ENCODE measurements at places on chromosomes 2 and 18.
A peak's percentile ranks its signal among the peaks of the same experiment; 100 is the strongest.

GRCh38 chr18:34122724-34123334 is 101.9 kb downstream of the NOL4 start:
- peak; percentile 9 for DNase-seq

GRCh38 chr2:197191940-197192322 is 118.6 kb downstream of the ANKRD44 start:
- DNase-seq = no peak

- no peak for DNase-seq
These were observed 65.5 kb upstream of the PMAIP1 start for GRCh38 chr18:59834267-59834666.

GRCh38 chr2:197113275-197113711 is 186.8 kb upstream of the PGAP1 start:
- no peak for DNase-seq

- no peak for DNase-seq
These were observed 11.9 kb downstream of the SDC1 start for GRCh38 chr2:20212871-20213503.

- no peak for DNase-seq
These were observed 585.1 kb downstream of the RNF144A start for GRCh38 chr2:7502336-7502735.

GRCh38 chr2:2664989-2665833 is 334.1 kb upstream of the MYT1L start:
- DNase-seq = no peak

- no peak for DNase-seq
These were observed 3.5 kb downstream of the YWHAQ start for GRCh38 chr2:9627310-9627709.

DNA sequence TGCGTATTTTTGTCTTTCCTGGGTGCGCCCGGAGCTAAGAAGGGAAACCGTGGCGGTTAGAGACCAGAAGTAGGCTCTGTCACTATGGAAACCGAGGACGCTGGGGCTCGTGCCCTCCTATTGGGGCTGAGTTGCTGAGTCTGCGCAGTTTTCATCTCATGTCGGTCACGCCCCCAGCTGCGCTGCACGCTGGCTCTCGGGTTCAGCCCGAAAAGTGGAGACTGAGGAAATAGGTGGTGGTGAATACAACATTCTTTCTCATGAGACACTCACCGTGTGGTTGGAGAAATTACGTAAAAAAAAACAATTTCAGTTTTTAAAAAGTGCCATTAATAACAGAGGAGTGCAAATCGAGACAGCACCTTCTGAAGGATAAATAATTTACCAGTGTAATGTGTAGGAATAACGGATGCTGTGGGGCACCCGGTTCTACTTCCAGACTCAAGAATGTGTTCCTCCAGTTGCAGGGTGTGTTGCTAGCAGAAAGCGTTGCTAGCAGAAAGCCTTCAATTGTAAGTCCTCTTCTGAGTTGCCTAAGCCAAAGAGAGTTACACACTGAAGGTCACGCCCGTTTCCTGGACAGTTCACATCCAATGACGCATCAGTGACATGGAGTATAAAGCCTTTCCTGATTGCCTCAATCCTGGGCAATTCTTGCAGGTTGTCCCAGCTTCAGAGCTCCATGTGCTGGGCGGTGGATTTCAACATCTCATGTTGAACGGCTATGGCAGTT is 20.4 kb upstream of the CXXC1 start:
- peak; percentile 53 for DNase-seq

DNA sequence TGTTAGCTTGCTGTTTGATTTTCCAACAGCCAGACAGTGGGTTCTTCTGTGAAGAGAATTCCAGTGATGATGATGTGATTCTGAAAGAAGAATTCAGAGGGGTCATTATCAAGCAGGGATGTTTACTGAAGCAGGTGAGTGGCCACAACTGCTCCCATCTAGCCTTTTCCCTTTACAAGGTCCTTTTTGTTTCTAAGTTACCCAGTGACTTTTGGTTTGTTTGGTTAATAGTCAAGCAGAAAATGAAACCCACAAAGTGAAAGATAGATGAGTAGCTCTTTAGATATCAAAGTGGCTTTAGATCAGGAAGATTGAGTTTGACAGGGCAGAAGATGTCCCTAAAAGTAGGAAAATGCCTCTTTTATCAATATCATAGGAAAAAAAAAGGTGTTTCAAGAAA is 23.3 kb downstream of the PLEK start:
- DNase-seq = no peak

GRCh38 chr2:162090109-162090508 is 16.1 kb upstream of the DPP4 start:
- no peak for DNase-seq

DNA sequence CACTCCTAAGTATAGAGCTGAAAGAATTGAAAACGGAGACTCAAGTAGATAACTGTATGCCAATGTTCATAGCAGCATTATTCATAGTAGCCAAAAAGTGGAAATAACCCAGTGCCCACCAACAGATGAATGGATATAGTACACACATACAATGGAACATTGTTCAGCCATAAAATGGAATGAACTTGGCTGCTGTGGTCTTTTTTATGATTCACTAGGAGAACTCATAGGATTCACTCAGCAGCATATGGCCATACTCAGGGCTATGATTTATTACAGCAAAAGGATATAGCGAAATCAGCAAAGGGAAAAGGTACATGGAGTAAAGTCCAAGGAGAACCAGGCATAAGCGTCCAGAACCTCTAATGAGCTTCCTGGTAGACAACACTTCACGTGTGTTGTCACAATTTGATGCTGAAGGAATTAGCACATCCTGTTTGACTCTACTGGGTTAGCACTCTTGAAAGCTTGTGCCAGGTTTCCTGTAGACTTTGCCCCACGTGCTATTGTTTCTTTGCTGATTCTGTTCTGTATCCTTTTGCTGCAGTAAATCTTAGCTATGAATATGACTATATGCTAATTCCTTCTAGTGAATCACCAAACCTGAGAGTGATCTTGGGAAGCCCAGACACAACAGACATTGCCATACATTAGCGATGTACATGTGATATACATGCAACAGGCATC is 15.7 kb downstream of the SPC25 start:
- no peak for DNase-seq

DNA sequence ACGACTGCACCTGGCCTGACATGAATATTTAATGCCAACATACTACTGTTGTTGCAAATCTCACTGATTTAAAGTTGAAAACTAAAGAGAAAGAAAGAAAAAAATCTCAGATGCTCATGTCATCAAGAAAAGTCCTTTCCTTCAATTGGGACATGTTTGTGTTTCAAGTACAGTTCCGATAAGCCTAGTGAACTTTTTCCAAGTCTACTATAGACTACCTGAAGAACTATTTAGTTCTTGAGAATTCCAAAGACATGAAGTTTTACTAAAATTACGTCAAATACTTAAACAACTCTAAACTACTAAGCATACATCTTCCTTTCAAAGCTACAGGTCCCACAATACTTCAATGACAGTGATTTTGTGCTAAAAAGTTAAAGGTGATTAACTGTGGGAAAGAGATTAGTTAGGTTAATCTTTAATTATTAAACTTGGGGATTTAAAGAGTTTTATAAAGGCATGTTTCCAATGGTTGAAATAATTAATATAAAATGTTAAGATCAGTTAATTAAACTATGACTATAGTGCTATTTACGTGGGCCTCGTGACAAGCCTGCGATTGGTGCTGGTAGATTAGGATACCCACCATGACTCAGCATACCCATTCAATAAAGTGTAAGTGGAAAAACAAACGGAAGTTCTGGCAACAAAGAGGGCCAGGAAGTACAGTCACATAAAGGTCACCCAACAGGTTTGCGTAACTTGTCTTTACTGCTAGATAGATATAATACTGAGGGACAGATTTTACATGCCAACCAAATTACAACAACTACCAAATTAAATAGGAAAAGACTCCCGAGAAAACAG is 55.5 kb downstream of the SEPTIN10 start:
- DNase-seq = no peak

GRCh38 chr18:28735731-28736130 is 558.8 kb upstream of the CDH2 start:
- DNase-seq = no peak

- no peak for DNase-seq
These were observed 34.8 kb downstream of the MYO3B start for GRCh38 chr2:170212625-170213280.

DNA sequence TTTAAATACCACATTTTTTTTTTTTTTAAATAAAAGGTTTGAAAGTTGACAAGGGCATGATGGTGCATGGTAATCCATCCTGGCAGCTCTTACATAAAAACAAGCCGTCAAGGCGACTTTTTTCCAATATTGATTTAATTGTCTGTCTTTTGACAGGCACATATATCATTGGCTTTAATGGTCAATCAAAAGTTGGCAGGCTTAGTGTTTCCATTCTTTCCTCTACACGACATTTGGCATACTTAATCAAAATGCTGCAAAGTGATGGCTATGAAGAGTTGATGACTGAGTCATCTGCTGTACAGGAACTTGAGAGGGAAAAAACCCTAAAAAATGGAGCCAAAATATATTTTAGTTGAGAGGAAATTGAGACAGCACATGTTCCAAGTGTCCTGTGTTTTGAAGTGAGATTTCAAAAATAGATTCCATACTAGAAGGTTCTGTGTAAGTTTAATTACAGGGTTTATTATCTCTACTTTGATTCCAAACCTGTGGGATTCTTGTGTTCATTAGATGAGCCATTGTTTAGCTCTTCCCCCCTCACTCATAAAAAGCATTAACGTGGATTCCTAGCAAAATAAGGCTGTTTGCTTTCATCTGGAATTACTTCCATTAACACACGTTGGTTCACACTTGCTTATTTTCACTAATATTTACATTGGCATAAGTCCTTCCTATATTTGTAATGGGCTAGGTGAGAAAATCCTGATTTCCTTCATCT is 3.2 kb downstream of the TSHZ1 start:
- no peak for DNase-seq

DNA sequence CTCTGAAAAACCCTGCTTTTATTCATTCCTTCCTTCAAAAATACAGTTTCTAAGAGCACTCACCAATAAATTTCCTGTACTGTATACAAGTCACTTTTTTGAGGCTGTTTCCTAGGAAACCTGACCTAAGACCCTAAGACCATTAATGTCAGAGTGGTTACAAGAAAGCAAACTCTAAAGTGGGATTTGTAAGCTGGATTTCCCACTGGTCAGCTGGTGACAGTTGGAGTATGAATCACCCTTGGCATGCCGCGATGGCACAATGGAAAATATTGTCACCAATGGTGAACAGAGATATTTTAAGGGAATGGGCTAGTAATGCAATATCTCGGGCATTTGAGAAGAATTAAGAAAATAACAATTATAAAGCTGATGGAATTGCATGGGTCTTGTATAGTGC is 101.9 kb downstream of the COL3A1 start:
- DNase-seq = no peak

GRCh38 chr18:23058746-23059415 is 76.4 kb upstream of the CABLES1 start:
- DNase-seq = no peak

- DNase-seq = no peak
These were observed 98.7 kb downstream of the CLIP4 start for GRCh38 chr2:29213888-29214291.

DNA sequence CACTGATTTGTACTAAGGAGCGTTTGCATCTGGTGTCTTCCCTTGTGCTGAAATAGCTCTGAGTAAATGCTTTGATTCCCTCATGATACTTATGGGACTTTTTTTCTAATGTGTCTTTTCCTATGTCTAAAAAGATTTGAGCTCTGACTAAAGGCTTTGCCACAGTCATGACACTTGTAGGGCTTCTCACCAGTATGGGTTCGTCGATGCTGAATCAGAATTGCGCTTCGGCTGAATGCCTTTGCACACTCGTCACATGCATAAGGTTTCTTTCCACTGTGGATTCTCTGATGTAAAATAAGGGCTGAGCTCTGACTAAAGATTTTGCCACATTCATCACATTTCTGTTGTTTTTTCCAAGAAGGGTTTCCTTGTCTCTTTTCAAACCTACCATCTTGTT is 8.0 kb downstream of the ZNF396 start:
- DNase-seq = no peak

GRCh38 chr2:221844212-221845020 is 272.3 kb upstream of the EPHA4 start:
- no peak for DNase-seq

- DNase-seq = no peak
These were observed 20.8 kb upstream of the TUBB6 start for GRCh38 chr18:12287131-12287681.

DNA sequence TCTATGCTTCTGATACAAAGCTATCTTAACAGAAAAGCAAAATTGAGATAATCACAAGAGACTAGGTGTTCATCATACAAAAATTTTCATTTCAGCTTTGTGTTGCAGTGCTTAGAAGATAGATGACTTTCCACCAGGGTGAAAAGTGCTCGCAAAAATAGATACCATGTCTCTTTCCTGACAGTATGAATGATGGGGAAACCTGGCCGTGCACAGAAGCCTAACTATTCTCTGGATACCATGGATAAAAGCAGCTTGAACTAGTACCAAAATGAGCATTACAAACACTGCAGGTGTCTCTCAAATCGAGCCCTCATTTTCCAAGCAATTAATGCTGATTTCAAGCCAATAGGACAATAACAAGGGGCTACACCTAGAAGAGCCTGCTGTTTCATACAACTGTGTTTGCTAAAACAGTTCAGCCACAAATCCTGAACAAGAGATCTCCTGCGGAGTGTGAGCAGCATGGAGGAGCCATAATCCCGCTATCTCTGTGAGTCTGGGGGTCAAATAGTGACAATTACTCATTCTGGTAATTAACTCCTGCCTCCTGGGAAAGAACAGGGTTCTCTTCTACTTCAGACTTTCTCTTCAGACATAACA is 507.6 kb downstream of the PID1 start:
- no peak for DNase-seq

- DNase-seq = no peak
These were observed 387.8 kb downstream of the PTH2R start for GRCh38 chr2:208794288-208794975.

- DNase-seq = no peak
These were observed 216.0 kb upstream of the HAAO start for GRCh38 chr2:43008388-43008787.

GRCh38 chr2:10137053-10137843 is 14.7 kb downstream of the RRM2 start:
- no peak for DNase-seq

GRCh38 chr2:18412980-18413675 is 147.3 kb downstream of the RDH14 start:
- no peak for DNase-seq

DNA sequence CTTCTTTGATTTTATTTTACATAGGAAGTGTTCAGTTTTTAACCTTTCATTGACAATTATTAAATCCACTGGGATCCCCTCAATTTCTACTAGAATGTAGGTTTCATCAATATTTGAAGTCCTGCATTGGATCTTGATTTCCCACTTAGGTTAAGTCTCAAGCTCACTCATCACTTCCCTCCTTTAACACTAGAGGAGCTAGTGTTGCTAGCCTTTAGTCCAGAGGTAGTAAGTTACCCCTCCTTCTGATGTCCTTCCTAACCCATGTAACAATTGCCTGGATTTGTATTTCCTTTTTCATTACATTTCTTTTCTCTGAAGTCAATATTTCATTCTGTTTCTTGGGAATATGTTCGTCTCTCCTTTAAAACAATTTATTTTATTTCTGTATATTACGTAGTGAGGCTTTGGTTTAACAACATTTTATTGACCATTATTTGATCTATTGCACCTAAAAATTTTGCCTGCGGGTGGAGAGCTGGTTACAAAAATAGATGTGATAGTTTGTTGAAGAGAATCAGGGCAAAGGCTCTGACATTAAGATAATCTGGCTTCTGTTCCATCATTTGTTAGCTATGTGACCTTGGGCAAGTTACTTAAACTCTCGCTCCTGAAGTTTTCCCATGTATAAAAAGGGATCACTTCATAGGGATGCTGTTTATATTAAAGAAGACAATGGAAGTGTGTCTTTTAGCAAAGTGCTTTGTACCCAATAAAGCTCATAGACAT is 833.0 kb downstream of the SLC4A3 start:
- DNase-seq = no peak

Data from amygdala (tissue), 56 donors.